ENCODE measurements at places on chromosomes 3 and 15.

GRCh38 chr15:101043911-101044624, 124.9 kb downstream of the LRRK1 start:
- DNase-seq = no peak

DNA sequence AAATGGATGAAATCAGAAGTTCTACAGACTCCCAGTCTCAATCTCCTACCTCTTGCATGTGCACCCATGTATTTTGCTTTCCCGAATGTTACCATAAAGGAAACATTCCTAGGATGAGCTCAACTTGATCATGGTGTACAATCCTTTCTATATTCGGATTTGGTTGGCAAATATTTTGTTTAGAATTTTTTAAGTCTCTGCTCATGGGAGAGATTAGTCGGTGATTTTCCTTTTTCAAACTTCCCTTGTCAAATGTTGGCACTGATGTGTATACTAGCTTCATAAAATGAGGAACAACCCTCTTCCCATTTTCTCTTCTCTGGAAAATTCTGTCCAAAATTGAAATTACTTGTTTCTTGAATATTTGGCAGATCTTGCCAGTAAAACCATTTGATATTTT, 317.6 kb upstream of the RASGRP1 start:
- no peak for DNase-seq

DNA sequence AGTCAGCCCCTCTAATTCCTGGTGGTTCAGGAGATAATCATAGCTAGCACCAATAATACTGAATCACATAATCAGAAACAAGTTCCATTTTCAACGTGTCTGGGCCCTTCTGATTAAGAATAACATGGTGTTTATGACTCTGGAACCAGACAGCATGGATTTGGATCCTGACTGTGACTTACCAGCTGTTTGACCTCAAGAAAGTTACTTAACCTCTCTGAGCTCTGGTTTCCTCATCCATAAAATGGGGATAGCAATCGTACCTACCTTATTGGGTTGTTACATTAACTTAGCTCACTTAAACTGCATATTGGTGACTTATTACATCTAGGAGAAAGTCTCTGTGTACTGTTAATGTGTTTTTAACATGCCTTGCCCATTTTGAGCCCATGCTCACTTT, 10.7 kb upstream of the TMEM40 start:
- no peak for DNase-seq

- no peak for DNase-seq
Measured at GRCh38 chr3:15345066-15345607, 12.8 kb upstream of the SH3BP5 start.

DNA sequence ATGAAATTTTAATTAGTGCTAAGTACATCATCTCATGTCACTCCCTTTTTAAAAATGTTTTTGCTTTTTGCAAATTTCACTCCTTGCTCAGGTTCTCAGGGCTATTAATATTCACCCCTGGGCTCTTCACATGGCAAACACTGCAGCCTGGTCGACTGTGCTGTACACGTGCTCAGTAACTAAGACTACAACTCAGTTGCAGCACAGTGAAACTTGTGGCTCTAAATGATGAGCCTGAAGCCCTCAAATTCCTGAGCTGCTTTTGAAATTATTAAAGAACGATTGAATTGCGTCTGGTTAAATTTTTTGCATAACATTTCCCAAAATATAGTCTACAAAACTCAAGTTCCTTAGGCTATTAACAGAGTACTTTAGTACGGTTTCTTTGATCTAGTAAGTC, 159.3 kb upstream of the C2CD4B start:
- no peak for DNase-seq

DNA sequence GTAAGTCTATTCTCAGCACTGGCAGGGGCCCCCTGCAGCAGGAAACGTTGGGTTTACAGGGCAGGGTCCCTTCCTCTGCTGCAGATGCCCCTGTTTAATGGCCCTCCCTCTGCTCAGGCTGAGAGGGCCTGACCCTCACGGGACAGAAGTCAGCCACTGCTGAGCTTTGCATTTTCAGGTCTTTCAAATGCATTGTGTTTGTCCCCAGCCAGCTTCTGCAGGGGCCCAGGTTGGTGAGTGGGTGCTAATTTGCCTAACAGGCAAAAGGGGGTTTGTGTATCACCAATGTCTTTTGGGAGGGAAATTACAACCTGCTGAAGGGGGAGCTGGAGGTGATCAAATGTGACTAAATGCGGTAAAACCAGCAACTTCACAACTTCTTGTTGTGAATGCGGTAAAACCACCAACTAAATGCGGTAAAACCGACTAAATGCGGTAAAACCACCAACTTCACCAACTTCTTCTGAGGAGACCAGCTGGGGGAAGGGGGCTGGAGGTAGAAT, 44.8 kb upstream of the UBE2E1 start:
- no peak for DNase-seq

- DNase-seq = no peak
Measured at GRCh38 chr15:78054966-78055365, 22.5 kb downstream of the TBC1D2B start.

- DNase-seq = no peak
Measured at GRCh38 chr3:151925876-151926275, 52.4 kb downstream of the SUCNR1 start.

DNA sequence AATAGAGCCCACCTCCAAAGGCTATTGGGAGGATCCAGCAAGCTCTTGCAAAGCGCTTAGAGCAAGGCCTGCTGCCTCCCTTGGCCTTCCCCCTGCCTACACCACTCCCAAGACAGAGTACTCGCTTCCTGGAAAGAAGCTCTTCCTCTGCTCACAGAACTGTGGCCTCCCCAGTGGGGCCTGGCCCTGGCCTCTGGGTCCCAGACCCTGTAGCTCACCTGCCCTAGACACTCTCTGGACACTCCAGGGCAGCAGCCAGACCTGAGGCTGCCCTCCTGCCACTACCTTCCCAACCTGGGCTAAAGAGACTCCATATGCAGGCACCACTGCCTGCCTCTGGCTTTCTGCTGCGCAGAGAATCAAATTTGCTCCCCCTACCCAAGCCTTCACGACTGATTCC, 49.9 kb downstream of the GRIP2 start:
- DNase-seq = no peak

- DNase-seq = no peak
Measured at GRCh38 chr3:172194702-172195406, 155.5 kb downstream of the FNDC3B start.

DNA sequence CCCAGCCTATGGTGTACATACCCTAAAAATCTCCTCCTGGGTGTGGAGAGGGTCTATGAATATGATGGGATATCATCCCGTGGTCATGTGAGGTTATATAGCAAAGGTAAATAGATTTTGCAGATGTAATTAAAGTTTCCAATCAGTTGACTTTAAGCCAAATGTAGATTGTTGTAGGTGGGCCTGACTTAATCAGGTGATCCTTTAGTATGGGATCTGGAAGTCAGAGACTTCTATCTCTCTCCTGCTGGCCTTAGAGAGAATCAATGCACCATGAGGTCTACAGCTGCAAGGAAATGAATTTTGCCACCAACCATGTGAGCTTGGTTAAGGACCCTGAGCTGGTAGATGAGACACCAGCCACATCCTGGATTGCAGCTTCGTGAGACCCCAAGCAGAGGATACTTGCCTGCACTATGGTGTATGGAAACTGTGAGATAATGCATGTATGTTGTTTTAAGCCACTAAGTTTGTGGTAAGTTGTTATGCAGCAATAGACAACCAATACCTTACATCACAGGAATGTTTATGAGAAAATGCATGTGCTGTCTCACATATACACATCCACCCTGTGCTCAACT, 137.1 kb upstream of the SLC6A11 start:
- no peak for DNase-seq
